Effector CD4-positive, alpha-beta T cell (primary cell): ENCODE measurements at places on chromosomes 4 and X.
A peak's percentile ranks its signal among the peaks of the same experiment; 100 is the strongest.

DNA sequence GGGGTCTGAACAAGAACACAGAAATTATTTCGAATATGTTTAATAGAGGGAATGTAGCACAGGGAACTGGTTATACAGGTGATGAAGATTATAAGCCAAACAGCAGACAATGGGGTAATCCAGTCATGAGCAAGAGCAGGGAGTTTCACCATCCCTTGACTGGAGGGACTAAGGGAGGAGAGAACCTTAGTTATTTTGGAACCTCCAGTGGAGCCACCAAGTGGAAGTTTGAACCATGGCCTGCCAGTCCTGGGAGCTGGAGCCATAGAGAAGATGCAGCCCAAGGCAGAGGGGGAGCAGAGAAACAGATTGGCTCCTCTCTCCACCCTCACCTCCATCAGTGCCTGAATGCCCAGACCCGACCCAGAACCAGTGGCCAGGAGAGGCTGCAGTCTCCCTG is 264.6 kb upstream of the RASGEF1B start:
- no peak for DNase-seq

DNA sequence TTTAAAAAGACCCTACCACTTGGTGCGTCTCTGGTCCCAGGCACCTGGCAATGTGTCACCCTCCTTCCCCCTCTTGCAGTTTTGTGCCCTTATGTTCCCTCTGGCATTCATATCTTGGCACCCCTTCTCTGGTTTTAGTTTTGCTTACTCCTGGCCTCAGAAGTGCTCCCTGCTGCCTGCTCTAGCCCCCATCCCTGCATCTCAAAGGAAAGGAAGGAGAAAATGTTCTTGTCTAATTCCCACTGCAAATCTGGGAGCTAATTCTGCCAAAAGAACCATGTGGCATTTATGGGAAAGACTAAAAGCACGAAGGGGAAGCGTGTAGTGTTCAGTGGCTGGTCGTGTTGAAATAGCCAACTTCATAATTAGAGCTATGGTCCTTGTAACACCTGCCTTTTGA is 340.1 kb upstream of the RPS6KA3 start:
- no peak for DNase-seq

DNA sequence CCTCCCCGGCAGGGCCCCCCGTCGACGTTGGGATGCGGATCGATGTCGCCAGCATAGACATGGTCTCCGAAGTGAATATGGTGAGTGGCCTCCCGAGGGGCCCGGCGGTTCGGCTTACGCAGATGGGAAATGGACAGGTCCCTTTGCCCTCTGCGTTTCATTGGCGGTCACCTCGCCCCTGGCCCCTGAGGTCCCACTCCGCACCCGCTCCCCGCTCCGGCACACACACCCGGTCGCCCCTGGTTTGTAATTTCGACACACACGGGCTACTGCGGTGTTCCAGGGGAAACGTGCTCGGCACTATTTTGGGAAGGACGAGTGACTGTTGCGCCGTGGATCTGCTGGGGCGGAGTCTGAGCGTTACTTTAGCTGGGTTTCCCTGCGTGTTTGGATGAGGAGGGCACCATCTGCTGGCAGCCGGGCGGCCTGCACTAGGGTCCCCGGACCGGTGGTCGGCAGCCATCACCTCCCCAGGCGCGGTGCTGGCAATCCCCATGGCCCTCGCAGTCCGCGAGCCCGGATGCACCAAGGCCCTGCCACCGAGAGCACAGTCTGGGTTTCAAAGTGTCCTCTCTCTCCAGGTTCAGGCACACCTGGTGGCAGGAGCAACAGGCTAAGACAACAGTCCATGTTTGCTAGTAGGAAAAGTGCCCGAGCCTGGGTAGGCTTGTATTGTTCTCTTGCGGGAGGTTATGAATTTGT is 1.2 kb downstream of the GABRB1 start:
- peak; percentile 7 for DNase-seq

DNA sequence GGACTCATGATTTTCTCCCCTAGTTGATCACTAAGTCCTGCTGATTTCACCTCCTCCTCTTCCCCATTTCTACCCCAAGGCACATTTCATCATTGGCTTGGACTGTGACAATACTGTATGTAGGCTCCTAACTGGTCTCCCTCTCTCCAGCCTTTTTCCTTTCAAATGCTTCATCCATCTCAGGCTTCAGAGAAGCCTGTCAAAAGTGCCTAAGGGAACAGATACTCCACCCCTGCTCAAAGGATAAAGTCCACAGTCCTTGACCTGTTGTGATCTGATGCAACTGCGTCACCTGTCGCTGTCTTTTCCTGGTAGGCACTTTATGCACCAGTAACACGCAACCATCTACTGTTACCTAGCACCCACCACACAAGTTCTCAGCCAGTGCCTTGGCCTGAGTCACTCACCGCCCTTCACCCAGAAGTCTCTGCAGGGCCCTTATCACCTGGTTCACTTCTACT is 12.8 kb downstream of the SCARB2 start:
- no peak for DNase-seq

GRCh38 chrX:154441984-154442707 is 1.8 kb upstream of the FAM50A start:
- DNase-seq, result no peak
